ENCODE measurements at places on chromosomes 11 and 22.

- DNase-seq = no peak
These were observed 84.7 kb downstream of the CDKN1C start for GRCh38 chr11:2800655-2801531.

- no peak for DNase-seq
These were observed 12.9 kb downstream of the OR51L1 start for GRCh38 chr11:5007561-5007960.

DNA sequence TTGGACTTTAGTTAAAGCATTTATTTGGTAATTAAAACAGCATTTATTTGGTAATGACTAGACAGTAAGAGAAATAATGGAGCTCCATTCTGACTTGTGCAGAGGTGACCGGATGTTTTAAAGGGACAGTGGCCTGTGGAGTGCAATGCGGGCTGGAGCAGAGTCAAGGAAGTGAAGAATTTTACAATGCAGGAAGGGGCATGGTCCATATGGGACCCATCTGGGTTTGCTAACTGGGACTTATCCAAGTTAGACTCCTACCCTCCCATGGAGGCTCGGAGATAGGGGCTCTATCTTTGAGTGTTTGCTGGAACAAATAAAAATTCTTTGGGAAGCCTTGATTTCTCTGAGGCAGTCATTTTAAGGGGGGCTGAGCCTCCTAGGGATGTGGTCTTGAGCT is 59.9 kb upstream of the MYO18B start:
- no peak for DNase-seq

- DNase-seq = no peak
These were observed 139.1 kb downstream of the DBX1 start for GRCh38 chr11:20021212-20021611.

DNA sequence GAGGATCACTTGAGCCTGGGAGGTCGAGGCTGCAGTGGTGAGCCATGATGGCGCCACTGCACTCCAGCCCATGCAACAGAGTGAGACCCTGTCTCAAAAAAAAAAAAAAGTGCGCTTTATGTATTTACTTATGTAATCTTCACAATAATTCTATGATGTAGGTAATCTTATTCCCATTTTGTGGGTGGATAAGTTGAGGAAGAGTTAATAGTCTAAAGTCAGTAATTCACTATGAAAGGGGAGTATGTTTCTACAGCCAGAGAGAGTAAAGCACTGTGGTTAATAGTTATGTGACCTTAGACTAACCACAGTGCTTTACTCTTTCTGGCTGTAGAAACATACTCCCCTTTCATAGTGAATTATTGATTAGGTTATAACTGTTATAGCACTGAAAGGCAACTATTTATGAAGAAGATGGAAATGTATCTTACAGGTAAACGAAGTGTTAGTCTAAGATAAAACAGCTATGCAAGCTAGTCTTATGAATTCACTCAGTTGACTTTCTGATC is 11.9 kb downstream of the CTR9 start:
- no peak for DNase-seq

DNA sequence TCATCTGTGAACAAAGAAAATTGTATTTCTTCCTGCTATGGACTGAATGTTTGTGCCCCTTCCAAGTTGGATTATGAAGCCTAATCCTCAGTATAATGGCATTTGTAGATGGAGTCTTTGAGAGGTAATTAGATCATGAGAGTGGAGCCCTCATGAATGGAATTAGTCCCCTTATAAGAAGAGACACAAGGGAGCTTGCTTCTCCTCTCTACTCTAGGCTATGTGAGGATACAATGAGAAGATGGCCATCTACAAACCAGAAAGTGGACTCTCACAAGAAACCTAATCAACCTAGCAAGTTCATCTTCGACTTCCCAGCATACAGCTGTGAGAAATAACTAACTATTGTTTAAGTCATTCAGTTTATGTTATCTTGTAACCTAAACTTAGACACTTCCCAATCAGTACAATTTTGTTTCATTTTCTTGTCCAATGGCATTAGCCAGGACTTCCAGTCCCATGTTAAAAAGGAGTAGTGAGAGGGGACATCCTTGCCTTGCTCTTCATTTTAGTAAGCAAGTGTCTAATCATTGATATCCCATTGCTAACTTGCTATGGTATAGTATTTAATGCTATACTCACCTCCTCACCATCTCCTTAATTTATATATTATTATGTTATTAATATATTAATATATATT is 45.7 kb downstream of the PDGFD start:
- no peak for DNase-seq

GRCh38 chr11:30257058-30257457 is 26.2 kb downstream of the FSHB start:
- no peak for DNase-seq

GRCh38 chr11:35605706-35606105 is 12.6 kb upstream of the FJX1 start:
- no peak for DNase-seq

- DNase-seq = no peak
These were observed 2285.3 kb downstream of the LRRC4C start for GRCh38 chr11:39174196-39174595.

- peak; percentile 67 for DNase-seq
These were observed 784 bp upstream of the SLC43A3 start for GRCh38 chr11:57427727-57428082.

GRCh38 chr11:128705124-128705920 is 11.4 kb downstream of the FLI1 start:
- no peak for DNase-seq

GRCh38 chr11:20559523-20560300 is 39.7 kb upstream of the SLC6A5 start:
- no peak for DNase-seq

GRCh38 chr11:68852628-68853027 is 10.9 kb upstream of the CPT1A start:
- DNase-seq = no peak

DNA sequence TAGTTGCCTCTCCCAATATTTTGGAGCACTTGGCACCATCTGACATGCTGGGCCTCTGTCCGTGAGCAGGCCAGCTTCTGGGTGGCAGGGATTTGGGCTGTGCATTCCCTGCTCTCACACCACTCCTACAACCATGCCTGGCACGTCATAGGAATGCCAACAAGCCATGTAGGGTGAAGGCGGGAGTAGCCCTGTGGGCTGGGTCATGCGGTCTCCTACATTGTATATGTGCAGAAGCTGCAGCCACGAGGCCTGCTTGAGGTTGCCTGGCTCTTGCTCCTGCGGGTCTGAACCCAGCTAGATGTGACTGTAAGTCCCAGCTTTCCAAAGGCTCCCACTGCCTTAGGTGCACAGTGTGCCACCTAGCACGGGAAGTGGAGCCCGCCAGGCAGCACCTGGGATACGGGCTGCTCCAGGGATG is 14.5 kb downstream of the MYEOV start:
- no peak for DNase-seq

DNA sequence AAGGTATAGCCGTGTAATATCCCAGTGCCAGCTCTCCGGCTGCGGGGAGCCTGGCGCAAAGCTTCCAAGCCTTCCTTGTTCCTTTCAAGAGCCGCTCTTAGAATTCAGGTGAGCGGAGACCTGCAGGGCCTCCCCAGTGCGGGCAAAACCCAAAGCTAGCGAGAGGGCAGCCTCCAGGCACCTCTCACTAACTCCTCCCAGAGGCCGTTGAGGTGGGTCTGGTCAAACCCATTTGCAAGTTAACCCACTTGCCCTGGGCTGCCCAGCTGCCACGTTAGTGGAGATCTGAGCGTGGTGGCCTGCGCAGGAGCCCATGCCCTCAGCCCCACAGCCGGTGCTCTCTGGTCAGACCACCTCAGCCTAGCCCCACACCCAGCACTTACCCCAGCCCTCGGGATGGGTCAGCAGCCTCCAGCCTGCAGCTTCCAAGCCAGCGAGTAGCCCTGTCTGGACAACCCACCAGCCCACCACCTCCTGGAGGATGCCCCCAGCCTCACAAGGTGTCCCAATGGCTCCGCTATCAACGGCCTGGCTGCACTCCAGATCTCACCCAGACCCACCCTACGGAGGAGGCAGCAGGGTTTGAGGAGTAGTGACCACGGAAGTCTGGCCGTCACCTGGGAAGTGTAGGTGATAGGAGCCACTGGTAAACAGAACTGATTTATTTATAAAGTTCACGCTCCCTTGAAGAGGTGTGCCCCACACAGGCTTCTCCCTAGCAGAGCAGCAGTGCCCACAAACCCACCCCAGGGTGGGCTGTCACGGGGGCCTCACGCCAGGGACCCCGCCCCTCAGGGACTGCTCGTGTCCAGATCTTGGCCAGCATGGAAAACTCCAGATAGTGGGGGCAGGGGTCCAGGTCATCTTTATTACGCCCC is 2.3 kb downstream of the ASCL2 start:
- no peak for DNase-seq

- peak; percentile 68 for DNase-seq
These were observed 39.4 kb downstream of the CEP57 start for GRCh38 chr11:95829580-95830259.

GRCh38 chr22:35637254-35637653 is 11.0 kb upstream of the APOL6 start:
- no peak for DNase-seq

DNA sequence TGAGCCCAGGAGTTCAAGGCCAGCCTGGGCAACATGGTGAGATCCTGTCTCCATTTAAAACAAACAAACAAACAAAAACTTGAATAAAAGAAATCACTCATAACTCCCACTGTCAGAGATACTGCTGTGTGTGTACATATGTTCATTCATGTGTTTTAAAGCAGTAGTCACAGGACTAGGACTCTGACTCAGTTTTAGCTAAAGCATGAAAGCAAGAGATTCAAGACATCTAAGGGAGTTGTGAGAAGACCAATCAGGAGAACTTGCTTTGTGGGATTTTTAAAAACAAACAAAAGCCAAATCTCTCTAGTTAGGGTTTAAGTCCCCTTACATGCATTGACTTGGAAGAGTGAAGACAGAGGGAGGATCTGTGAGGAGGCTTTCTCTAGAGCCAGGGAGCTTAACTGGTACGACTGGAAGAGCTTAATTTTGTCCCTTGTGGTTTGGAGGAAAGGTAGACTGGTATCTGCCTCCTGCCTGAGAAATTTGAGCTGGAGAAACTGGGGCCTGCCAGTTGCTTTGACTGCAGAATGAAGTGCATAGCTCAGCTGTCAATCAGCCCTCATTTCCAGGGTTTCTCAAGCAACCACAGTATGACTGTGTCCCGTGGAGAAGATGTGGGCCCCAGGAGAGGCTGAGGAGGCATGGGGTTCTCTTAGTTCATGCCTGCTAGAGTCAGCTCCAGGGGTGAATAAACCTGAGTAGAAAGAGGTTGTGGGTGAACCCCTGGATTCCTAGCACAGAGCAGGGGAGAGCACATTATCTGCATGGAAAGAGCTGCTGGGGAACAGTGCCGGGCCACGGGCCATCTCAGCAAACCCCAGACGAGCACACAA is 30.6 kb downstream of the EXPH5 start:
- DNase-seq = peak; percentile 24

- DNase-seq = peak; percentile 53
These were observed 1.2 kb downstream of the TSPO start for GRCh38 chr22:43152357-43153071.

GRCh38 chr11:69860796-69861445 is 41.7 kb upstream of the FGF3 start:
- no peak for DNase-seq

GRCh38 chr11:86676533-86677154 is 4.2 kb upstream of the ME3 start:
- DNase-seq = peak; percentile 35

DNA sequence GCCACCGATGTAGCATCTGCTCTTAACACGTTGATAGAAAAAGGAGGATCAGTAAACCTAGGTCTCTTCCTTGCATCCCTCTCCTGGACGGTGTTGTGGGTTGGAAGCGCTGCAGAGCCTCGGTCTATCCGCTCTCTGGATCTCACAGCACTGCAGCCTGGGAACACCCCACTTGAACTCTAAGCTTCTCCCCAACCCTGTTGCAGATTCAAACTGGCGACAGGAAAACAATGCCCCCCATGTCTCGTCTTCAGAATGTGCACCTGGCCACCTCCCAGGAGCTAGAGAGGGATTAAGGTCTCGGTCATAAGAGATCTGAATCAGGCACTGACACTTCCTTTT is 454 bp downstream of the TMEM218 start:
- no peak for DNase-seq

DNA sequence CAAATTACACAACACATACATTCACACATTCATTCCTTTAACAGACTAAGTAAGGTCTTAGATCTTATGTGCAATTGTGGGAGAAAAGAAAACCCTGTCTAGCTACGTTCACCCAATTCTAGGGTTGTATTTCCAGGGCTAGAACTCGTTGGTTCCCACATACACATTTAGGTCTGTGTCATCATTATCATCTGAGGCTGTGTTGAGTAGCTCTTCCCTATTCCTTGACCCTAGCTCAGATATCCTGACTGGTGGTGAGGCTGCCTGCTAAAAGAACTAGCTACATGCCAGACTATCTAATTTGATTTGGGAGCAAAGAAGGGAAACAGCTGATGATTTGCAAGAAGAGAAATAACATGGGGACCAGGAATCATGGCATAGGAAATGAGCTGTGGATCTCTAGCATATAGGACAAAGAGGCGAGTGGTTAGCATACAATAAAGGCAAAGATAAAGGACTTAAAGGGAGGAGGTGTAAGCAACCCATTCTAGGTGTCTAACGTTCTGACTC is 27.5 kb upstream of the OR10G7 start:
- DNase-seq = no peak

DNA sequence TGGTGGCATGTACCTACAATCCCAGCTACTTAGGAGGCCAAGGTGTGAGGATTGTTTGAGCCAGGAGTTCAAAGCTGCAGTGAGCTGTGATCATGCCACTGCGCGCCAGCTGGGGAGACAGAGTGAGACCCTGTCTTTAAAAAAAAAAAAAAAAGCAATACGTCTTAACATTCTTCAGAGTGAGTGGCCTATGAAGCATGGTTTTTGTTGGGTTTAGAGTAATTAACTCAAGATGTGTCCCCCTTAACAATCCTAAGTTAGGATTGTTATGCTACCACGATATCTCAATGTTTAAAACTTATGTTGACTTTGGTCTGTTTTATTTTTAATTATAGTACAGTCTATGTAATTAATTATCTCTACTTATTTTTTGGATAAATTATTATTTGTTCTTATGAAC is 156.1 kb downstream of the HIPK3 start:
- no peak for DNase-seq

GRCh38 chr11:117180020-117180419 is 1.5 kb downstream of the SIDT2 start:
- DNase-seq = no peak

- no peak for DNase-seq
These were observed 116.2 kb downstream of the NCAM1 start for GRCh38 chr11:113077379-113077778.

- DNase-seq = peak; percentile 13
These were observed 27.3 kb downstream of the FAM168A start for GRCh38 chr11:73570415-73571114.

- no peak for DNase-seq
These were observed 23.3 kb downstream of the BCR start for GRCh38 chr22:23203452-23204124.

- no peak for DNase-seq
These were observed 49.9 kb downstream of the ZBTB16 start for GRCh38 chr11:114109206-114110090.

- DNase-seq = no peak
These were observed 38.2 kb downstream of the CD6 start for GRCh38 chr11:61009392-61010275.

Data from NCI-H226 (cell line).